Activated CD4-positive, alpha-beta memory T cell treated with anti-CD3 and anti-CD28 coated beads for 36 hours (primary cell): ENCODE measurements at places on chromosomes 5 and 9.

- H3K27ac ChIP-seq: no peak overlapping the region
- no peaks in the 10 kb centered on the region for H3K36me3 ChIP-seq
- DNase-seq: no peak
- no peaks in the 10 kb centered on the region for H3K4me1 ChIP-seq
These were observed 99.8 kb downstream of the VAV2 start for GRCh38 chr9:133892193-133892920.

GRCh38 chr5:6749026-6749716 lies 35.9 kb downstream of the TENT4A start:
- H3K4me3 ChIP-seq: no peak overlapping the region
- peaks cover 54% of the 10 kb centered on the region for H3K36me3 ChIP-seq
- no peak for DNase-seq
- H3K27ac ChIP-seq: no peak overlapping the region

GRCh38 chr9:100474082-100474923 lies 1.4 kb downstream of the TMEFF1 start:
- peaks cover 1% of the 10 kb centered on the region for H3K36me3 ChIP-seq
- H3K4me3 ChIP-seq: peak overlapping the region; percentile 51
- peaks cover 3% of the 10 kb centered on the region for H3K4me1 ChIP-seq
- DNase-seq: peak; percentile 9
- H3K27me3 ChIP-seq: peaks cover 20% of the 10 kb centered on the region

- H3K4me3 ChIP-seq: no peak overlapping the region
- no peaks in the 10 kb centered on the region for H3K27me3 ChIP-seq
- no peak for DNase-seq
- no peaks in the 10 kb centered on the region for H3K4me1 ChIP-seq
- no peaks in the 10 kb centered on the region for H3K36me3 ChIP-seq
These were observed 340.5 kb downstream of the PIK3R1 start for GRCh38 chr5:68555907-68556681.

- no peak overlapping the region for H3K4me3 ChIP-seq
- H3K27ac ChIP-seq: no peak overlapping the region
- H3K36me3 ChIP-seq: peaks cover 2% of the 10 kb centered on the region
- H3K4me1 ChIP-seq: no peaks in the 10 kb centered on the region
- no peaks in the 10 kb centered on the region for H3K27me3 ChIP-seq
- no peak for DNase-seq
These were observed 108.1 kb downstream of the SEMA5A start for GRCh38 chr5:9437741-9438240.

- peak within 1 kb of the TSS; percentile 56 for H3K27ac ChIP-seq
- peaks cover 2% of the 10 kb centered on the region for H3K27me3 ChIP-seq
- peak; percentile 61 for DNase-seq
- H3K4me3 ChIP-seq: peak within 1 kb of the TSS; percentile 73
- H3K36me3 ChIP-seq: no peaks in the 10 kb centered on the region
These were observed at the start of gene CYSRT1 for GRCh38 chr9:137224830-137225694. Gene CYSRT1, plus strand, starts transcription at chr9:137225174. Its CDS starts 448 bp downstream, at chr9:137225622.

- H3K36me3 ChIP-seq: no peaks in the 10 kb centered on the region
- H3K27ac ChIP-seq: no peak overlapping the region
- peak; percentile 8 for DNase-seq
- no peak overlapping the region for H3K4me3 ChIP-seq
These were observed 269.9 kb upstream of the PAPPA start for GRCh38 chr9:115883467-115884329.

GRCh38 chr5:801472-801871 lies 16.9 kb upstream of the ZDHHC11B start:
- peaks cover 10% of the 10 kb centered on the region for H3K36me3 ChIP-seq
- no peak for DNase-seq
- no peak overlapping the region for H3K27ac ChIP-seq

GRCh38 chr5:73174100-73174815 lies 1.3 kb downstream of the TMEM174 start:
- H3K27me3 ChIP-seq: peaks cover 78% of the 10 kb centered on the region
- H3K4me3 ChIP-seq: no peak overlapping the region
- no peaks in the 10 kb centered on the region for H3K36me3 ChIP-seq
- no peak overlapping the region for H3K27ac ChIP-seq

GRCh38 chr9:3508078-3508431 lies 17.7 kb downstream of the RFX3 start:
- H3K27ac ChIP-seq: peak overlapping the region; percentile 60
- no peak for DNase-seq

- no peaks in the 10 kb centered on the region for H3K27me3 ChIP-seq
- H3K27ac ChIP-seq: no peak overlapping the region
- no peak overlapping the region for H3K4me3 ChIP-seq
These were observed 25.4 kb downstream of the RAD23B start for GRCh38 chr9:107308461-107308860.

GRCh38 chr9:120383611-120383998 lies 196.4 kb downstream of the CDK5RAP2 start:
- no peak overlapping the region for H3K27ac ChIP-seq
- H3K27me3 ChIP-seq: no peaks in the 10 kb centered on the region
- peaks cover 19% of the 10 kb centered on the region for H3K36me3 ChIP-seq
- no peak for DNase-seq
- H3K4me3 ChIP-seq: no peak overlapping the region

DNA sequence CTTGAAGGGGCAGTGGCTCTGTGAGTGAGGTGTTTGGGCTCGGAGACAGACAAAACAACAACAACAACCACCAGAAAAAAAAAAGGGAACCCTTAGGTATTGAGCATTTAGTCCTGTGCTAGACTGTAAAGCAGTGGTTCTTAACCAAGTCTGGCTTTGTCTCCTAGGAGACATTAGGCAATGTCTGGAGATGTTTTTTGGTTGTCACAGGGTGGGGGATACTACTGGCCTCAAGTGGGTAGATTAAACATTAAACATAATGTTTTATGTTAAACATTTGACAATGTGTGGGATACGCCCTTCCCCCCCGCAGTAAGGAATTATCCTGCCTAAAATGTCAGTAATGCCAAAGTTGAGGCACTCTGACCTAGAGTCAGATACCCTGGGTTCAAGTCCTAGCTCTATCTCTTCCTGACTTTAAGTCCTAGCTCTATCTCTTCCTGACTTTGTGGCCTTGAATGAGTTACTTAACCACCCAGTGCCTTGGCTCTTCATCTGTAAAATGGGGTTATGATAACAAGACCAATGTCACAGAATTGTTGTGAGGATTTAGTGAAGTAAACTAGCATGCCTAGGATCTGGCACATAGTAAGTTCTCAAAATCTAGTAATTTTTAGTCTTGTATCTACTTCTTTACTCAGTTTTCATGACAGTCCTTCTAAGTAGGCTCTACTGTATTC lies 1.8 kb downstream of the TRIM32 start:
- peaks cover 6% of the 10 kb centered on the region for H3K36me3 ChIP-seq
- H3K4me1 ChIP-seq: peaks cover 72% of the 10 kb centered on the region
- no peak for DNase-seq
- H3K27me3 ChIP-seq: no peaks in the 10 kb centered on the region

- DNase-seq: no peak
- no peaks in the 10 kb centered on the region for H3K27me3 ChIP-seq
- H3K27ac ChIP-seq: no peak overlapping the region
- no peaks in the 10 kb centered on the region for H3K4me1 ChIP-seq
- H3K4me3 ChIP-seq: no peak overlapping the region
These were observed 307.9 kb downstream of the FBXL7 start for GRCh38 chr5:15807871-15808270.

DNA sequence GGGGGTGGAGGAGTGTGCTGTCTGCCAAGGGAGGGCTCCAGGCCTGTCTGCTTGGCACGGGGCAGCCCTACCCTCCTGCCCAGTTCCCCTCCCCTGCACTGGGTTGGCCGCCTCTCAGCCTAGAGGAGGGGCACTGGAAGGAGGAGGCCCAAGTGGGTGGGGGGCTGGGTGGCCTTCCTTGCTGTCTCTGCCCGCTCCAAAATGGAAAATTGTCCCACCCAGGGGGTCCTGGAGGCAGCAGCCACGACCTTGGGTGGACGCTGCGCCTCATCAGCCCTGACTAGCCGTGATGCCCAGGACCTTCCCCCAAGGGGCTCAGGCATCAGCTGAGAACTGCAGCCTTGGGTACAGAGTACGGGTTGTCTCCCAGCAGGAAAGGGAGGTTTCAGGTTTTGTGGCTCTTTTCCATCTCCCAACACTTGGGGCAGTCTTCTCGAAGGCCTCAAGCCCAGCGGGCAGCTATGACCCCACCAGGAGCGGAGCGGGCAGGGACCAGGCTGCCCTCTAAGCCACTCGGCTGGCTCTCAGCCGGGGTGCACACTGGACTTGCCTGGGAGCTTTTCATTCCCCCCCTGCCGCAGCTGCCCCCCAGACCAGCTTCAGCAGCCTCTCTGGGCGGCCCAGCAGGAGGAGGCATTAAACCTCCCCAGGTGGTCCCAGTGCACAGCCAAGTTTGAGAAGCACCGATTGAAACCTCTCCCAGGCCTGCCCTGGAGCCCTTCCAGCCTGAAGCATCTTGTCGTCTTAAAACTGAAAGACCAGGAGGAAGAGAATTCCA lies 20.6 kb downstream of the NTNG2 start:
- H3K36me3 ChIP-seq: no peaks in the 10 kb centered on the region
- H3K4me1 ChIP-seq: no peaks in the 10 kb centered on the region
- H3K27me3 ChIP-seq: peaks cover 18% of the 10 kb centered on the region
- no peak for DNase-seq
- no peak overlapping the region for H3K27ac ChIP-seq

DNA sequence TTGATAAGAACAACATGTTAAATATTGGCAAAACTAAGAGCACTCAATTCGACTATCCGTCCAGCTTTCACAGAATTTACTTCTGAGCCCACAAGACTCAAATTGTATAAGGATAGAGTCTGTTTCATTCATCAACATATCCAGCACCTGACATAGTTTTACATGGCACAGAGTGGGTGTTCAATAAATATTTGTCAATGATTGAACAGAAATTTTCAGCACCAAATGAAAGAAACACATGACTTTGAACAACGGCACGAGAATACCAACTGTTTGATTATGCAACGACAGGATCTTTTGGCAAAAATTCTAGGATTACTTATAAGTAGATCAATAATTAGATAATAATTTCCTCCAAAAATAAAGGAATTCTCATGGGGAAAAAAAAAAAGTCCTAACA lies 41.8 kb downstream of the SKP2 start:
- peaks cover 39% of the 10 kb centered on the region for H3K36me3 ChIP-seq
- H3K4me3 ChIP-seq: no peak overlapping the region
- H3K27ac ChIP-seq: no peak overlapping the region

GRCh38 chr5:66739951-66740350 lies 143.8 kb downstream of the MAST4 start:
- DNase-seq: no peak
- H3K27me3 ChIP-seq: peaks cover 16% of the 10 kb centered on the region
- H3K4me3 ChIP-seq: no peak overlapping the region
- H3K36me3 ChIP-seq: no peaks in the 10 kb centered on the region

DNA sequence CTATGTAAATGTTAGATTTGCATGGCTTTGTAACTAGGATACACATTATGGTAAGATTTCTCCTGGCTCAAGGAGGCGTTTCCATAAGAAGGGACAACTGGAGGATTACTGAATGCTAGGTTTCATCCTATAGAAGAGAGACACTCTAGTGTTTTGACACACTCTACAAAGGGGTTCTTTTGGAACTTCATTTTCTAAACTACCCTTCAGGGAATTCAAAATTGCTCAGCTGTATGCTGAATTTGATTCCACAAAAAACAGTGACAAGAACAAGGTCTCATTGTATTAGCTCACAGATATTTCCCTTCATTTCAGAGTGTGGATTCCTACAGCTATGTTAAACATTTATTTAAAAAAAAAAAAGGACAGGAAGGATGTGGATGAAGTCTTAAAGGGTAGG lies 151.7 kb downstream of the PPP2R2B start:
- H3K27ac ChIP-seq: no peak overlapping the region
- no peaks in the 10 kb centered on the region for H3K4me1 ChIP-seq
- peaks cover 6% of the 10 kb centered on the region for H3K36me3 ChIP-seq
- no peak overlapping the region for H3K4me3 ChIP-seq

- H3K27ac ChIP-seq: no peak overlapping the region
- DNase-seq: no peak
- H3K4me1 ChIP-seq: peaks cover 11% of the 10 kb centered on the region
- H3K27me3 ChIP-seq: peaks cover 7% of the 10 kb centered on the region
- no peak overlapping the region for H3K4me3 ChIP-seq
These were observed 6.6 kb upstream of the TEX53 start for GRCh38 chr9:114664181-114664580.

GRCh38 chr5:68961762-68962161 lies 132.1 kb upstream of the SLC30A5 start:
- H3K4me1 ChIP-seq: peaks cover 2% of the 10 kb centered on the region
- no peaks in the 10 kb centered on the region for H3K36me3 ChIP-seq
- H3K27me3 ChIP-seq: no peaks in the 10 kb centered on the region

DNA sequence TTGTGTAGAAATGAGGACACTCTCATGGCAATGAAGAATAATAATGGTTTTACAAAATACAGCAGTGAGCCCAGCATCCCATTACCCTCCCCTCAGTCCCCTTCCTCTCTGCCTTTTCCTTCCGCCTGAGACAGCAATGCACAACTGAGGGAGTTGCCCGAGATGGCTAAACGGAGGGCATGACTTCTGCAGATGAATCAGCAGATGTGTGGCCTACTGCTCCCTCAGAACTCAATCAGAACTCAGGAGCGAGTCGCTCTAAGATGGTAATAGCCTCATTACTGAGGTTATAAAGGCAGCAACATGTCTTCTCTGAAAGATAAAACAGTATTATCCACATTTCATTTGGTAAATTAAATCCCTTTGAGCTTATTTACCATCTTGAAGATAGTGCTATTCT lies 326.6 kb downstream of the ENC1 start:
- H3K27me3 ChIP-seq: peaks cover 30% of the 10 kb centered on the region
- no peak overlapping the region for H3K4me3 ChIP-seq
- peaks cover 14% of the 10 kb centered on the region for H3K4me1 ChIP-seq
- H3K27ac ChIP-seq: no peak overlapping the region
- no peak for DNase-seq

DNA sequence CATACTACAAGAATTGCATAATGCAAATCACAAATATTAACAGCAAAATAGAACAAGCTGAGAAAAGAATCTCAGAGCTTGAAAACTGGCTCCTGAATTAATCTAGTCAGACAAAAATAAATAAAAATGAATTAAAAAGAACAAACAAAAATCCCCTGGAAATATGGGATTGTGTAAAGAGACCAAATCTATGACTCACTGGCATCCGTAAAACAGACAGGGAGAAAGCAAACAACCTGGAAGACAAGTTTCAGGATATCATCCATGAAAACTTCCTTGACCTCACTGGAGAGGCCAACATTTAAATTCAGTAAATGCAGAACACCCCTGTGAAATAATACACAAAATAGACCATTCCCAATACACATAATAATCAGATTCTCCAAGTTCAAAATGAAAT lies 229.3 kb upstream of the CTNND2 start:
- no peak overlapping the region for H3K27ac ChIP-seq
- H3K4me3 ChIP-seq: no peak overlapping the region
- no peak for DNase-seq
- H3K4me1 ChIP-seq: no peaks in the 10 kb centered on the region
- no peaks in the 10 kb centered on the region for H3K27me3 ChIP-seq

DNA sequence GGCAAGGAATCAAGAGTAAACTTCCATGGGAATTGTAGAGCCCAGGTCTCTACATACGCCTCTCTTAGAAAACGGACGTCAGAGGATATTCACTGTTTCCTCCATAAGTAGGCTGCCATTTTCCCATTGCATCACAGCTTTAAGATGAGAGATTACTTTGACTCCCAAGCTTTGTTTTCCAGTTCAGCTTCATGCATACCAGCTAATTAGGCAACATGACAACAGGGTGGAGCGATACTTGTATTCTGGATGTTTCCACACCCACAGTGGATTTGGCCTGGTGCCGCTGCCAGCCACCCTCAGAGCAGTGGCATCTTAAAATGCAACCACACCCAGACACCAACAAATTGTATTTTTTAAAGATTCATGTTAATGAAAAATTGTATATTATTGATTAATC lies 20.9 kb upstream of the SPINK5 start:
- H3K36me3 ChIP-seq: no peaks in the 10 kb centered on the region
- no peaks in the 10 kb centered on the region for H3K27me3 ChIP-seq
- H3K27ac ChIP-seq: no peak overlapping the region
